Stimulated activated CD4-positive, alpha-beta T cell treated with anti-CD3 and anti-CD28 coated beads, Interleukin-1b, Interleukin-23, amount 100 ng/mL, for 1 hour (primary cell): ENCODE measurements at places on chromosomes 6 and 20.

GRCh38 chr6:170371080-170371479, 64.5 kb downstream of the FAM120B start:
- no peak for DNase-seq

- no peak for DNase-seq
Observed at GRCh38 chr6:1630212-1630770, 20.6 kb downstream of the FOXC1 start.

- no peak for DNase-seq
Observed at GRCh38 chr6:121439926-121440325, 4.5 kb downstream of the GJA1 start.

DNA sequence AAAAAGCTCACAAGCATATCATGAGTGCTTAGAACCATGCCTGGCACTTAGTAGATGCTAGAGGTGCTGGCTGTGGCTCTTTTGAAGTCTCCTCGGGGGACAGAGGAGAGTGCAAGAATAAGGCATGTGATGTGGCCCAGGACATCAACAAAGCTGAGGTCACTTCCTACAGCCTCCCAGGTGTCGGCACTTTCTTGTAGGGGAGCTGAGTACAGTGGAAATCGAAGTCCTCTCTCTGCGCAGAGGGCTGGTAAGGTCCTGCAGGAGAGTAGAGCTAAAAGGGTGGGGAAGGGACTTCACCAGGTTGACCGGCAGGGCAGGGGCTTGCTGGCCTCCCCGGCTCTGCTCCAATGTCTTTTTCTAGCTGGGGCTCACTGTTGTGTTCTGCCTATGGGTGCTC, 11.2 kb downstream of the SLC13A3 start:
- DNase-seq, result no peak

DNA sequence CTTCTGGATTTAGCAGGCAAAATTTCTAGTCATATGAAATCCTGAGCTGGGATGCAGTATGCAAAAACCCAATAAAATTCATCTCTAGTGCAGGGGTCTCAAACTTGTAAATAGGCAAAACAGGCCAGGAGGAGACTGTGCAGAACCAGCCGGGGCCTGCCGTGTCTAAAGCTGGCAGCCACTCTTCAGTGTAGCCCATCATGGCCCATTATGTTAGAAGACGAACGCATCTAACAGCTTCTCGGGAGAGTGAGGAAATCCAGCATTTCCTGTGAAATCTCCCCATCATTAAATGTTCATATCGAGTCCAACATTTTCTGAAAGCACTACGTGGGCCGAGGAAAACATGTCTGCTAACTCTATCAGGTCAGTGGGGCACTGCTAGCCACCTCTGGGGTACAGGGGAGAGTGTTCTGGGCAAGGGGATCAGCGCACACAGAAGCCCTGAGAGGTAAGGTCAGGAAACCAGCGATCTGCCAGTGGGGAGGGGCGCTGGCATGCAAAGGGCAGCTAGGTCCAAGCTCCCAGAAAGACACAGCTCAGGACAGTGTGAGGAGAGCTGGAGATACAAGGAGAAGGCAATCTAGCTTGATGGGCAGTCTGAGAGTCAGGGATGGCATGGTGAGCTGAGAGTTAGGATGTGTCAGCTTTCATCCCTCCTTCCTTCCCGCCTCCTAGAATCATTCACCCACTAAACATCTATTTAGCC, 144.2 kb downstream of the PREX1 start:
- no peak for DNase-seq

DNA sequence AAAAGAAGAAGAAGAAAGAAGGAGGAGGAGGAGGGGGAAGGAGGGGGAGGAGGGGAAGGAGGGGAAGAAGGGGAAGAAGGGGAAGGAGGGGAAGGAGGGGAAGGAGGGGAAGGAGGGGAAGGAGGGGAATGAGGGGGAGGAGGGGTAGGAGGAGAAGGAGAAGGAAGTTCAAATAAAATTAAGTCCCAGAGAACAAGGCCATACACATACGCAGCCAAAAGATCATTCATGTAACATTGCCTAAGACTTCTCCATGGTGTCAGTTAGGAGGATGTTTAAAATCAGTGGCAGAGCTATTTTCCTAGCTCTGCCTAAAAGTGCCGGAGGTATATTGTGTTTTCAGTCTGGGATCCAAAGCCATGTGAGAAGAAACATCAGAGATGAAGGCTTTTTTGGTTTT, 75.8 kb downstream of the PLCB4 start:
- no peak for DNase-seq

DNA sequence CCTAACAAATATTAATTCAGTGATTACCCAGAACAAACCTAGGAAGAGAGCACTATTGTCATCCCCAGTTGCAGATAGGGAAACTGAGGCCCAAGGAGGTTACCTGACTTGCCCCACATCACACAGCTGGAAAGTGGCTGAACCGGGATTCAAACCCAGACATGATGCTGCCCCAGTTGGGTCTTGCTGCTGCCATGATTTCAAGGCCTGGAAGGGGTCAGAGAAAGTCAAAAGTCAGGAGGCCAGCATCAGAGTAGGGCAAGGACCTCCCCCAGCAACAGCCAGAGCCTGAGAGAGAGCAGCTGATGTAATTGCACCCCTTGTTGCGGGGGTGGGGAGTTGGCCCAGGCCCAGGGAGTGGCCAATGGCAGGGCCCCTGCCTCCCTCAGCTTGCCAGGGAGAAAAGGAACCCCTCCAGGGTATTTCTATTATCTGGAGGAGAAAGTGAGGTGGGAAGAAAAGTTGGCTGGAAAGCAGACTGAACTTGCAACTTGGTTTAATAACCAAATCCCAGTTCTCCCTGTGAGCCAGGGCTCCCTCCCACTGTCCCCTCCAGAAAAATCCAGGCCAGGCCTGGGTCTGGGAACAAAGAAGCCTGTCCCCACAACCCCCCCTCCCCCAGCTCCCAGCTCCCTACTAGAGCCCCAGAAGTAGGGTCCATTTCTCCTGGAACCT, 83.6 kb downstream of the MRPL14 start:
- DNase-seq, result no peak

DNA sequence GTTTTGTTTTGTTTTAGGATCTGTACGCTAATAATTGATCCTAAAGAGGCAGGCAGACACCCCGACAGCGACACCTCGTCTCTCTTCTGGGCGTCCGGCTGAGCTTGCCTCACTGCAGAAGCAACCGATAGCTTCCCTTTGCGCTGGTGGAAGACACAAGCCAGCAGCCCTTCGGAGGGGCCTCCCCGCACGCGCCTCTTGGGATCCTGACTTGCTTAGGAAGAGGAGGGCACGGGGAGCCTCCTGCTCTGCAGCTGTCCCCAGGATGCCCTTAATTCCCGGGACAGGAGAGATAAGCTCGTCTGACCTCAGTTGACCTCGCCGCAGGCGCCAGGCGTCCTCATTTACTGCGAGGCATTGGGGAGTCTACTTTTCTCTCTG, 94.0 kb downstream of the CD83 start:
- DNase-seq, result no peak

DNA sequence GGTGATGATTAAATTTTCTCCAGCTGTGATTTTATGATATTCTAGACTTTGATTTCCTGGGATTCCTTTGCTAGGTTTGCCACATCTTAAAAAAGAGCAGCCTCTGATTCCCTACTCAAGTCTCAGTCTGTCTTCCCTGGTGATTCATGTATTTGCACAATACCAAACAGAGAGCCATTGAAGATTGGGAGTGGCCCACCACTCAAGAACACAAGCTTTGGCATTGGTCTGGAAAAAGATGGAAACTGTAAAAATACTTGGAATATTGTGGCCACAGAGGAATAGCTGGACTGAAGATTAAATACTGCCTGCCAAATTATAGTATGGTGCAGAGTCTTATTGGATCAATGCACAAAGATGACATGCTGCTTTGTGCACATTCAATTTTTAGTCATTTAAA, 32.9 kb downstream of the PTCHD4 start:
- no peak for DNase-seq

- no peak for DNase-seq
Observed at GRCh38 chr20:37417617-37418467, 71.9 kb downstream of the SRC start.

DNA sequence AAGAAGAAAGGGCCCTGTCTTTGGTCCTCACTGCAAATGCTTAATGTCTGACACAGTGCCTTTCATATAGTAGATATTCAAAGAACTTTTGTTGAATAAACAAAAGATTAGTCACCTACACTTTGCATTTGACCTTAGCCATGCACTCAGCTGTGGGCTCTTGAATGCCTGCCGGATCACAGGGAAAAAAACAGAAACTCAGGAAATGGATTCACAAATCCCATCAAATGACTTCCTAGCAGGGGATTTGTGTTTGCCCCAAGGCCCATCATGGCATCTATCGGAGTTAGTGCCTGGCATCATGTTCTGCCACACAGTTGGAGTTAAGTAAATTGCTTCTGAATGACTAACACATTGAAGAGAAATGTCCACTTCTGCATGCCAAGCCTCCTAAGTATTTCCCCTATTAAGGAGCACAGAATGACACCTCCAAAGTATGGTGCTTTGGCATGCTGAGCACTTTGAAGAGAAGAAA, 72.3 kb upstream of the DST start:
- no peak for DNase-seq

GRCh38 chr6:84329516-84329915, 102.1 kb upstream of the CEP162 start:
- no peak for DNase-seq

GRCh38 chr6:159686703-159687102, 6.3 kb downstream of the SOD2 start:
- DNase-seq, result no peak

GRCh38 chr6:24568683-24569082, 73.9 kb downstream of the ALDH5A1 start:
- no peak for DNase-seq

GRCh38 chr6:129368970-129369369, 341.0 kb downstream of the ARHGAP18 start:
- DNase-seq, result no peak

DNA sequence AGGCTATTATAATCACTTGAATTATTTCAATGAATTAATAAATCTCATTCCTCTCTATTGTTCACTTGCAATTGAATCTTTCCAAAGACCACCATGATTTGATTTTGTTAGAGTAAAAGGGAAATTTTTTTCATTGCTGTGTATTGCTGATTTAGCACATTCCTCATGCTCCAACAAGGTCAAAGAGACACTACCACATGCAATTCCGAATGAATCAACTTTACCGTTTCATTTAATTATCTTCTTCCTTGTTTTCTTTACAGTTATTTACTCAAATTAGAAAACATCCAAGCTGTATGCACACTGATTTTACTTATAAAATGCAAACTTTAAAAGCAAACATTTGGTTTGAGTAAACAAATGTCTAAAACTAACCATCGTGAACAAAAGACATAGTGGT, 967 bp downstream of the KIAA0408 start:
- no peak for DNase-seq

DNA sequence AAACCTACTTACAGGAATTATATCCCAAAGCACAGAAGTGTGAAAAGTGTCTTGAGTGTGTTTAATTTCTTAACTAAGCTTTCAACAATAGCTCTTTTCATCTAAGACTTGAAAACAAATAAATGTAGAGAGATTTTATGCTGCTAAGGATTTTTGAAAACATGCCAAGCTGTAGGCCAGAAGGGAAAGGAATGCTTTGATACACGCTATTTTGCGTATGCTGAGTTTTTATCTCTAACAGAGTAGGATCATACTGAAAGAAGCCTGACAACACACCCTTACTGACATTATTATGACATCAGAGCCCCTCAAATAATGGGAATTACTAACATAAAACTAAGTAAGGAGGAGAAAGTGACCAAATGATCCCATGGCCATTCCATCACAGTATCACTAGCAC, 265.5 kb downstream of the KHDC1L start:
- DNase-seq, result no peak

- DNase-seq, result no peak
Observed at GRCh38 chr6:162388383-162388777, 339.2 kb downstream of the PRKN start.
